Stimulated activated CD8-positive, alpha-beta memory T cell treated with anti-CD3 and anti-CD28 coated beads, Interleukin-7, amount 100 ng/mL, for 24 hours (primary cell): ENCODE measurements at places on chromosomes 16 and 17.
A peak's percentile ranks its signal among the peaks of the same experiment; 100 is the strongest.

GRCh38 chr17:75345514-75346167 is 56.4 kb upstream of the SLC25A19 start:
- DNase-seq = no peak

DNA sequence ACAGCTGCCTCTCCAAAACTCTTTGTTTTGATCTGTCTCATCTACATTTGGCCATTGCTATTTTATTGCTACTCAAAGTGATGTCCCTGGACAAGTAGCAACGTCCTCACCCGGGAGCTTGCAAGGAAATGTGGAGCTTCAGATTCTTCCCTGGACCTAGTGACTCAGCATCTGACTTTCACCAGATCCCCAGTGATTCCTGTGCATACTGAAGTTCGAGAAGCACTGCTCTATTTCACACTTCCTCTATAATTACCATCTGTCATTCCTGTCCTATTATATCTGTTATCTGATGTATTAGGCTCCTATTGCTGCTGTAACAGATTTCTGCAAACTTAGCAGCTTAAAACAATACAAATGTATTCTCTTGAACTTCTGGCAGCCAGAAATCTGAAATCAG is 28.5 kb upstream of the VAT1L start:
- DNase-seq = no peak

DNA sequence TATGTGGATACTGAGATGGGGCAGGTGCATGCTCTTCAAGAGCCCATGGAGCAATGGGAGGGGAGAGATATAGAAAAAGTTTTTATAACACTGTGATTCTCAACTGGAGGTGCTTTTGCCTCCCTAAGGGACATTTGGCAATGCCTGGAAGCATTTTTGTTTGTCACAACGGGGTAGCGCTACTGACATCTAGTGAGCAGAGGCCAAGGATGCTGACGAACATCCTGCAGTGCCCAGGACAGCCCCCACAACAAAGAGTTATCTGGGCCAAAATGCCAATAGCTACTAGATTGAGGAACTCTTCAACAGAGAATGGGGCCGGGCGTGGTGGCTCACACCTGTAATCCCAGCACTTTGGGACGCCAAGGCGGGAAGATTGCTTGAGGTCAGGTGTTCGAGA is 67.2 kb upstream of the CLEC3A start:
- no peak for DNase-seq

DNA sequence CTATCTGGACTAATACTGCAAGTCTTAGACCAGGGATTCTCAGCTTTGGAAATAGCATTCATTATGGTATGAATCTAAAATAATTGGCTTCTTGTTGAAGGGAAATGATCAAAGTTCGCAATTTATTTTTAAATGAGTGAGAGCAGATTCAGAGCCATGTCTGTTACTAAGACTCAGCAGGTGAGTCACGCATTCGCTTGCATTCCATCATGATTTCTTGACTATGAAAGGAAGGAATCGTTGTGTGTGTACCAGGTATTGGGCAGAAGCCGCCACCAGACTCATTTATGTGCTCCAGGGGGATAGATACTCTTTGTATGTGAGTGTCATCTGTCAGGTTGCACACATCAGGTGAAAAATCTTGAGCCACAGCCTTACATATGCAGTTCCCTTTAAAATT is 10.8 kb downstream of the GSG1L2 start:
- no peak for DNase-seq

GRCh38 chr16:85838876-85839585 is 39.5 kb downstream of the COX4I1 start:
- no peak for DNase-seq

- no peak for DNase-seq
Measured at GRCh38 chr16:63650550-63650949, 1471.3 kb downstream of the CDH11 start.

GRCh38 chr17:67881083-67881482 is 55.8 kb downstream of the BPTF start:
- no peak for DNase-seq

GRCh38 chr16:65057184-65057583 is 64.7 kb downstream of the CDH11 start:
- DNase-seq = no peak

DNA sequence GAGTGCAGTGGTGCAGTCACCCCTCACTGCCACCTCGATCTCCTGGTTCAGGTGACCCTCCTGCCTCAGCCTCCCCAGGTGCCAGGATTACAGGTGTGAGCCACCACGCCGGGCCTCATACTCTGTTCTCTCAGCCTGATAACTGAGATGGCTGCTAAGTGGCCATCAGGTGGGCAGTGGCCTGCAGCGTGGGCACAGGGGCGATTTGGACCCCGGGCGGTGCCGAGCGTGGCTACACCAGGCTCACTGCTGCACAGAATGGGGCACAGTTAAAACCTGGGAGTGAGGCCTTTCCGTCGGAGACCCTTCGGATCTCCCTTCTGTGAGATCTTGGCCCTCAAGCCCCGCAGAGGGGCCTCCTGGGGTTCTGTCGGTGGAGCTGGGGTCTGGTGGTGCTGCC is 11.5 kb downstream of the CACNA1H start:
- DNase-seq = no peak

GRCh38 chr17:75113798-75114551 is 4.2 kb downstream of the ARMC7 start:
- DNase-seq = peak; percentile 75

GRCh38 chr17:73696251-73696650 is 52.0 kb upstream of the SDK2 start:
- no peak for DNase-seq

DNA sequence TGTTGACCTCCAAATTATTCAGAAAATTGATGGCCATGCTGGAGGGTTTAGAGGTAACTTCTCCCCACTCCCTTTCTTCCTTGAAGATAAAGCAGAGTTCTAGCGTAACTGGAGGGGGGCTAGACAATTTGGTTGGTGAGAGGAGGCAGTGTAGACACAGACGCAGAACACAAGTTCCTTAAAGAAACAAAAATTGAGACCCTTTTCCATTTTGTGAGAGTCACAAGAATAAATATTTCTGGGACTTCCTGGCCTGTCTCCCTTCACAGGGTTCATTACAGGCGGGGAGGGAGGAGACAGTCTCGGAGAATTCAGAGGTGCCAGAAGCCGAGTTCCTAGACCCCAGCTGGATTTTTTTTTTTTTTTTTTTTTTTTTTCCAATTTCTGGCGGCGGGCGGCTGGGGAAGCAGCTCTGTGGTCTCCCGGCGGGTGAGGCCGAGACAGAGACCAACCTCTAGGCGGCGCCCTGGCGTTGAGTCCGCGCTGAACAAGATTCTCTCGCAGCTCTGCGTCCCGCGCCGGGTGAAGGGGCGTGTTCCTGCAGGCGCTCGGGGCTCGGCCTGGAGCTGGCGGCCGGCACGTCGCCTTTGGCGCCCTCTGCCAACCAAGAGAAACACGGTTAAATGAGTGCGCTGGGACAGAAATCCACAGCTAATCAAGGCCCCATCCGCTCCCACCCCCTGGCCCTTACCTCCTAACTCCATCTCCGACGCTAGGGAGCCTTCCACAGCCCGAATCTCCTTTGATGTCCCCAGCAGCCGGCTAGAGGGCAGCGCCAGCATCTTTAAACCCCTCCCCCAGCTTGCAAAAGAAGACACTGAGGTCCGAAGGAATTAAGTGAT is 10.2 kb upstream of the HOXB9 start:
- DNase-seq = peak; percentile 58

GRCh38 chr16:31201582-31202413 is 762 bp downstream of the PYCARD start:
- no peak for DNase-seq

DNA sequence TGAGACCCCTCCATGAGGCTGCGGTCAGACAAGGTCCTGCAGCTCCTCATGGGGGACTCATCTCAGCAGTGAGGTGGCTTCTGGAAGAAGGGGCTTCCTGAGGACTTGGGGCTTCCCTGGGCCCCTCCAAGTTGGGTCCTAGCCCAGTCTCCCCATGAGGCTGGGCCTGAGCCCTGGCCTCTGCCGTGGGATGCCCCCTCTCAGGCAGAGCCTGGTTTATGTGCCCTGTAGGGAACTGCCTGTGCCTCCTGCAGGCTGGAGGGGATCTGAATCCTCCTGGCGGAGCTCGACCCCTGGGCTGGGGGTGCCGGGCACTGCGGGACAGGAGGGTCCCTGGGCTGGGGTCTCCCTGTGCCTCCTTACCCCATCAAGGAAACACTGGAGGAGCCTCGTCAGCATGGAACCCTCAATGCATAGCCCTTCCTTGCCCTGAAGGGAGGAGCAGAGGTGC is 45.8 kb downstream of the TNFRSF13B start:
- no peak for DNase-seq

- DNase-seq = no peak
Measured at GRCh38 chr17:53794875-53795274, 27.9 kb upstream of the KIF2B start.

- DNase-seq = no peak
Measured at GRCh38 chr16:30802936-30803335, 15.9 kb upstream of the ZNF629 start.
